ENCODE measurements at places on chromosomes 7 and 10.

DNA sequence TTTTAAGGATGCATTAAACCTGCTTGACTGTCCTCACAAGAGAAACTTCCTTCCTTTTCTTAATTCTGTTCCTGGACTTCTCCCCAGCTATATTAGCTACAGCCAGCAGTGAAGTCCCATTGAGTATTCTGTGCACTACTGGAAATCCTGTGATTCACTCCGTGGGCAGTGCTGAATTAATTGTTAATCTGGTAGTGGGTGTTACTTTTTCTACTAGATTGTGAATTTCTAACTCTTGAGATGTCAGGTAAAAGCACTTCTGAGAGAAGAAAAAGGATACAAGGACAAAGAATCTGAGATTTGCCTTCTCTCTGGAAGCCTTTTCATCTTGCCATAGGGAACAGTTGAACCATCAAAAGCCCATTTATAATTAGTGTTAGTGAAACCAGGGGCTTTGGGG, 33.9 kb downstream of the CYCS start:
- DNase-seq: no peak

- DNase-seq: no peak
Observed at GRCh38 chr7:44311561-44312495, 13.6 kb downstream of the CAMK2B start.

GRCh38 chr7:88545663-88546062, 213.8 kb upstream of the ZNF804B start:
- DNase-seq: no peak

- DNase-seq: no peak
Observed at GRCh38 chr10:84563355-84563754, 235.0 kb downstream of the CCSER2 start.

DNA sequence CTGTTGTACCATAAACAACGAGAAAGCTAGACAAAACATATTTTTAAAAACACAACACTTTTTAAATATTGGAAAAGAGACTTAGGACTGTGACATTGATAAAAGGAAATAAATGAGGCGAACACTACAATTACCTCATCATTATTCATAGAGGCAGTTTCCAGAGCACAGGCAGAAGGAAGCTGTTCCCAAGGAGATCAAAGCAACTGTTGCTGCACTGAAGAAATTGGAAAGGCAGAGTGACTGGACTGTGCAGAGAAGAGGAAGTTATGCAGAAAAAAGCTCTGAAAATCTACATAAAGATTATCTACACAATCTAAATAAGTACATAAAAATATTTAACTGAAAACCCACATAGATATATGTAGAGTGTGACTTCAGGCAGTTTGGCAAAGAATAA, 32.8 kb downstream of the MYO3A start:
- DNase-seq: no peak

DNA sequence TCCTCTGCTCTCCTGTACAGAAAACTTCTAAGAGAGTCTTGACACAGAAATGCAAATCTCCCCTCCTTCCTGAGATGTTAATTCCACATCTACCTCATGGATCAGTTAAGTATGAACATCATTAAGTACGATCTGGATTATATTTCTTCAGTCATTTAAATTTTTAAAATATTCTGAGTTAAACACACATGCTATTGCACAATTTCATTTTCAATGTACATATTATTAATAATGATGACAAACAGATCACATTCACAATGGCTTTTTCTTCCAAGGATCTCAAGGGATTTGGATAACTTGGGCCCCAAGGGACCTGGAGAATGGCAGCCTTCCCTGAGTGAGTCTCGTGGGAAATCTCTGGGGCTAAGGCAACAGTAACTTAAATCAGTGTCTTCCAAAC, 16.2 kb downstream of the BEND7 start:
- DNase-seq: no peak

- no peak for DNase-seq
Observed at GRCh38 chr10:44995914-44996669, 4.6 kb upstream of the ZNF22 start.

- no peak for DNase-seq
Observed at GRCh38 chr7:56091591-56091990, 1.2 kb downstream of the PHKG1 start.

GRCh38 chr10:22258471-22258870, 40.7 kb upstream of the EBLN1 start:
- no peak for DNase-seq

DNA sequence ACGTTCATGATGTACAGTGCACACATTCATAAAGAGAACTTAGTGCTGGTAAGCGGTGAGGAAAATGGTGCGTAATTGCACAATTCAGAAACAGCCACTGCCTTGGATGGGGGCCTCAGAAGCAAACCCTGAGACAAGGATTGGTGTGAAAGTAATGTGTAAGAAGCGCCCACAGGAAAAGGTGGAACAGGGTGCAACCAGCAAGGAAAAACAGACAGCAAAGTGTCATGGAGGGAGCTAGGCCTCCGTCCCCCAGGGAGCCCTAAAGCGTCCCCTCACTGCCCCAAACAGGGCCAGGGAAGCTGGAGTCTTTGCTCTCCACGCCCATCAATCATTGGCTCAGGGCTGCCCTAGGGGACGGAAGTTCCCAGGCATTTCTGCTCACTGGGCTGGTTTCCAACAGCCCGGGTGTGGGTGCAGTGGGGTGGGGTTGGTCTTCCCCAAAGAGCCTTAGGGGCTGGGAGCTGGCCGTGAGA, 9.6 kb upstream of the C10orf105 start:
- DNase-seq: no peak

- no peak for DNase-seq
Observed at GRCh38 chr10:1132584-1132983, 76.4 kb downstream of the WDR37 start.

GRCh38 chr7:152583006-152583405, 92.9 kb downstream of the XRCC2 start:
- no peak for DNase-seq

- no peak for DNase-seq
Observed at GRCh38 chr7:29350351-29350750, 155.8 kb downstream of the CHN2 start.

GRCh38 chr7:11343818-11344413, 370.2 kb downstream of the PHF14 start:
- no peak for DNase-seq

DNA sequence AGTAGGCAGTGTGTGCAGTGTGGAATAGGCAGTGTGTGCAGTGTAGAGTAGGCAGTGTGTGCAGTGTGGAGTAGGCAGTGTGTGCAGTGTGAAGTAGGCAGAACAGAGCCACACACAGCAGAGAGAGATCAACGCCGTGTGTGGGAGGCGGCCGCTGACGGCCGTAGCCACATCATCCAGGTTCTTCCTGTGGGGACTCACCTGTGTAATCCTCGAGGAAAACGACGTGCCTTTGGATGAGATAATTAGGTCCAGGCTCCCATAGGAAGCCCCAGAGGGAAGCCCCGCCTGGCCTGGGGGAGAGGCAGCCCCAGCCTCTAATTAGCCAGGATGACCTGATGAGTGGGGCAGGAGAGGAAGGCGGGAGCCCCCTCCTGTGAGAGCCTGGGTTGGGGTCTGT, 25.4 kb downstream of the KNDC1 start:
- no peak for DNase-seq

DNA sequence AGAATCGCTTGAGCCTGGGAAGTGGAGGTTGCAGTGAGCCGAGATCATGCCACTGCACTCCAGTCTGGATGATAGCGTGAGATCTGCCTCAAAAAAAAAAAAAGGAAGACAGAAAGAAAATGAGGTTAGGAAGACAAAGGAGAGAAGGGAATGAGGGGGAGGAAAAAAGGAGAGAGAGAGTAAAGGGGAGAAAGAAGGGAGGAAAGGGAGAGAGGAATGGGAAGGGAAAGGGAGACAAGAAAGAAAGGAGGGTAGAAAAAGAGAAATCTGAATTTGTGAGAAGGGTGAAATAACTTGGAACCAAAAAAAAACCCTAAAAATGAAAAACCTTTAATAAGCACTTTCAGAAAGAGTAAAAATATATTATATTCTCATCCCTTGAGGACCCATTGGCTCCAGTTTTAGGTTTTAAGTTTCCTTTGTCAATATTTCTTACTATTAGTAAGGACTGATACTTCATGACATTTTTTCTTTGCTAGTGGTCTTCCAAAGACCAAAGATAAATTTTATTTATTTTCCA, 54.9 kb downstream of the POT1 start:
- no peak for DNase-seq

DNA sequence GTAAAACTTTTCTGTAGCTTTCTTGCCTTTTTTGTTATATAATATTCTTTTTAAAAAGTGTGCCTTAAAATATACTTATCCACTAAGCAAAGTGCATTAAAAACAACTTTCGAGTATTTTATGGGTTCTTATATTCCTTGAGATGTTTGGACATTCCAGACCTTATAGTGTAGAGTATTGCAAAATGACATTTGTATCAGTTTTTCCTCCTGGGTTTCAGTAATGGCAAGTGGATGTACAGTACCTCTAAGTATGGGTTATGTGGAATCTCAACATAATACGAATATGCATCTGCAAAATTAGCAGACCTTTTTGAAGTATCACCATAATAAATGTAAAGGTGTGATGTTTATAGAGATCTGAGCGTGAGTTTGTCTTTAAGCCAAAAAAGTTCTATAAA, 2.7 kb downstream of the CDK13 start:
- DNase-seq: no peak

- DNase-seq: no peak
Observed at GRCh38 chr7:81903115-81903514, 133.3 kb upstream of the HGF start.

GRCh38 chr7:47779341-47779771, 168.9 kb downstream of the PKD1L1 start:
- DNase-seq: no peak

GRCh38 chr10:43880160-43880559, 231.5 kb upstream of the ZNF32 start:
- DNase-seq: no peak

- DNase-seq: no peak
Observed at GRCh38 chr10:71138166-71138830, 74.1 kb upstream of the UNC5B start.

- DNase-seq: no peak
Observed at GRCh38 chr10:25989951-25990350, 55.9 kb downstream of the MYO3A start.

DNA sequence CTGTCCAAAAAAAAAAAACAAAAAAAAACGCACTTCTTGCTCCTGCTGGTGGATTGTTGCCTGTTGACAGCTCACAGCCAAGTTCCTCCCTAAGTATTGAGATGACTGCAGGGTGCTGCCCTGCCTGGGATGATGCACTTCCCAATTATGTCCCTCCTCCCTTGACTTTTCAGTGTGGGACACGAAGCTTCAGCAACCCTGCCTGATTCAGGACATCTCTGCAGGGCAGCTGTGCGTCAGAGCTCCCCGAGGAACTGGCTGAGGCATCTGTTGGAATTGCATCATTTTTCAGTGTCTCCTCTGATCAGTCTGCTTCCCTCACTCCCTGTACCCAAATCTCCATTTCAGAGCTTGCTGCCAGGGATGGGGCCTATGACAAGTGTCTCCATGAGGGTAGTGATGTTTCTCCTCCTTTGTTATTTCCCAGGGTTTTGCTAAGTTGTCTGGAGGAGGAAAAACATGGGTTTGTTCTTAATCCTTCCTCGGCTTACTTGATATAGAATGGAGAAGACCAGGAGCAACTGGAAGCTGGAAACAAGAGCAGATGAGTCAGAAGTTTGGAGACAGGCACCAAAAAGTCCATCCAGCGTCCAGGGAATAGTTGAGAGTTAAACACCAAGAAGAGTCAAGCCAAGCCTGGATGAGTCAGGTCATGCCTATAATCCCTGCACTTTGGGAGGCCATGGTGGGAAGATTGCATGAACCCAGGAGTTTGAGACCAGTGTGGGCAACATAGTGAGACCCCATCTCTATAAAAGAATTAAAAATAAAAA, 355.1 kb downstream of the GALNT17 start:
- no peak for DNase-seq
